ENCODE measurements at places on chromosomes 11 and 22. TPM values are rescaled to one million over a fixed set of nuclear protein-coding genes. Genes with fewer than 3 reads are reported as not detected.

DNA sequence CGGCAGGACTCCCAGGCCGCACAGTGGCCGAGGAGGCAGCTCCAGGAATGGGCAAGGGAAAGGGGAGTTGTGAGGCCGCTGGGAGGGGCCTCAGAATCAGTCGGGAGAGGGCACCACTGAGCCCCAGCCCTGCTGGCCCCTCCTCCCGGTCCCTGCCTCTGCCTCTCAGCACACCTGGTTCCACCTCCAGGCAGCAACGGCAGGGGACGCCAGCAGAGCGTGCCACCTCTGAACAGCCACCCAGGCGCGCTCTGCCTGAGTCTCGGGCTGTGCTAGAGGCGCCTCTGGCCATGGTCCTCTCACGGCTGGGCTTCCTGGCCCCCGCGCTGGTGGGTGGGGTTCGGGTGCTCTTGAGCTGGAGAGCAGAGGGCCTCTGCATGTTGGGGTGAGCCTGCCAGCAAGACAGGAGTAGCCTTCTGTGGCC is 33.0 kb downstream of the MOB2 start:
- DNase-seq, result peak; percentile 30

DNA sequence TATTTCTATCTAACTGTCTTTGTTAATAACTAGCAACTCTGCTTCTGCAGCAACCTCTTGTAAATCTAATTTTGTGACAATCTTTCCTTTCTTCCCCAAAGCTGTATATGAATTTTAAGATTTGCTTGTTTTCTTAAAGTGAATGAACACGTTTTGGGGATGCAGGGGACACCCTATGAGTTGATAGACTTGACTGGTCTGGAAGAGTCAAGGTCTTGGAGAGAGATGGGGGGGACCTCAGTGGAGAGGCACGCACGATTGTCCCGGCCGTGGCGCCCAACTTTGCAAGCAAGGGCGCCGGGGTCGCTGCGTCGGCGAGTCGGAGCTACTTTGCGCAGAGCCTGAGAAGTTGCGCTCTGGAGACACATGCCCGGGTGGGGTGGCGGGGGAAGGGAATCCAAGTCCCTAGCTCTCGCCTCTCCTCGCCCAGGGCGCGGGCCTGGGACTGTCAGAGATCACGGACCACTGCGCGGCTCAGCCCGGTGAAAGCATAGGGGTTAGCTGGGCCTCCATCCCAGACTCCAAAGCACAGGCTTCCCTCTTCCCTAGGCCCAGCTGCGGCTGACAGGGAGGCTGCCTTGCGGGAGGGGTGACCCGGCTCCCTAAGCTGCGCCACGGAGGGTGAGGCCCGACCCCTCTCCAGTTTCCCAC is 854 bp downstream of the ABCC8 start:
- no peak for DNase-seq

DNA sequence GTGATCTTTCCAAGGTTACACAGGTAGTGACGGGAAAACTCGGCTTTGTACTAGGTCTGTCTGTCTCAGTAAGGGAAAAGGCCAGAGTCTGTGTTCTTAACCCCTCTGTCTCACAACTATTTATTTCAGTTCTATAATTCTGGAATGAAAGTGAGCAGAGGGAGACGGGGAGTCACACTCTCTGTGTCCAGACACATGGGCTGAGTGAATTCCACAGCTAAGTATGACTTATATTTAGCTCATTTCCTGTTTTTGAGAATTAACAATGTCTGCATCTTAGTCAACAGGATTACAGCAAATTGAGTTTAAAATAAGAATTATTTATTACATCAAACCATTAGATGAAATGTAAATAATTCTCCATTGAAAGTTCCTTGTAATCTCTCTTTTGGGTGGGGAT is 62.5 kb upstream of the OR4B1 start:
- DNase-seq, result no peak

- DNase-seq, result no peak
Observed at GRCh38 chr22:49997251-49997599, 15.3 kb downstream of the IL17REL start.

DNA sequence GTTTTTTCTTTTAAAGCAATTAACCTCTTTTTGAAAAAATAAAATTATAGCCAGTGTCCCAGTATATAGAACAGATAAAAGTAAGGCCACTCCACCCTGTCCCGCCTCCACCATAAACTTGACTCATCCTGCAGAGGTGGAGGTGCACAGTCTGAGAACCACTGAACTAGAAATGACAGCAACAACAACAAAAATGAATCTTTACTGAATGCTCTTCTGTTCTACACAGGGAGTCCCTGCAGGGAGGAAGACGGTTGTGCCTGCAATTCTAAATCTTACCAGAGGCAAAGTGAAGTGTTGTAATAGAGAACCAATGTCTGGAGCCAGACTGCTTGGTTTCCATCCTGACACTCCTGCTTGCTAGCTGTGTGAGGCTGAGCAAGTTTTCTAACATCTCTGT is 162.3 kb downstream of the FBXO7 start:
- no peak for DNase-seq

DNA sequence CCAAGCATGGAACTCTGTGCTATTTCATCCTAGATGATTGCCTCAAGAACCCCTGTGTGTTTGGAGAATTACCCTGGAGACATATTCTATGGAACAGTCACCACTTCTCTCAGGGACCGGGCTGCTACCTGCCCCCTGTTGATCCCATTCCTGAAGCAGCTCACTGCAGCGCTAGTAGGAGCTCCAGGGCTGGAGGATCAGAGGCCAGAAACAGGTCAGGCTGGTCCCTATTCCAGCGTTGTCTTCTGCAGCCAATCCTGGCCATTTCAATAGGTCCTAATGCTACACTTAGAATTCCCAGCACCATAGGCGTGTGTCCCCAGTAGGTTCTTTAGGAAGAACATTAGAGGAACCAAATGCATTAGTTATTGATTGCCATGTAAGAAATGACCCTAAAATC is 48.9 kb downstream of the BTG4 start:
- no peak for DNase-seq

BEST1 gene
- not detected for total RNA-seq

DNA sequence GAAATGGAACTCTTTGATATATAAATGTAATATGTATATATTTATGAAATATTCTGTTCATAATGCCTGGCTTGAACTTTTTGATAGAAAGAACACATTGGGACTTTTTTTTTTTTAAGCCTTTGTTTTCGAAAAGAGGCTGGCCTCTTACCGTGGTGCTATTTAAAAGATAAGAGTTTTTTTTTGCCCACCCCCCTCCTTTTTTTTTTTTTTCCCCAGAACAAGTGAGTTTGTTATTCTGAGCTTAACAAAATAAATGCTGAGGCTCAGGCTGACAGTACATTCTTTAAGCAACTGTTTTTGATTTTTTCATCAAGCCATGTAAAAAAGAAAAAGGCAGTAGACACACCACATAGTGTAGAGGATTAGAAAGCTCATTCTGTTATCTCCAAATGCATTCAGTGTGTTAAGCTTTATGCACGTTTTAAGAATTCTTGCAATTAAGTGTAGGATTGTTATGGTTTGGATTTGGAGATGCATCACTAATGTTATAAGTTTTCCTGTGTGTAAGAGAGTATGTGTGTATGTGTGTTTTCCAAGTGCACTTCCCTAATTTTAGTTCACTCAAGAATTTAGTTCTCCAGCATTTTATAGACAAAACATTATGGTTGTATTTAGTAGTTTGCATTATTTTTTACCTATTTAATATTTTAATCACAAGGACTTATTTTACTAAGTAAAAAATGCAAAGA is 12.0 kb downstream of the PDHX start:
- DNase-seq, result no peak

GRCh38 chr11:128026596-128026995 is 560.8 kb downstream of the ETS1 start:
- DNase-seq, result no peak

DNA sequence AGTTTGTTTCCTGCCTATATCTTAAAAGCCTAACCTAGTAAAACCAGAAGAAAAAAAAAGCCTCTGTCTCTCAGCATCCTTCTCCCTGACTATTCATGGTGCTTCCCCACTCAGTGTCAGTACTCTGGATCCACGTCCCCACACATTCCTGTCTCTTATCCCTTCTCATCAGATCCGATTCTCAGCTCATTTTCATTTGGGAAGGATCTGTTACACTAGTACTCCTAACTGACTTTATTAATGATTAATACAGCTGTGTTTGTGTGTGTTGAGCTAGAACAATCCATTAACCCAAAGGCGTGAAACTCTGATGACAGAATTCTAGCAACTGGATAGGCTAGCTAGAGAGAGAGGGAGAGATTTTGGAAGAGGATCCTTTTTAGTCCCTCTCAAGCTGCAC is 1.5 kb downstream of the PRRG4 start:
- no peak for DNase-seq

SERPIND1 gene
- total RNA-seq, result not detected

IL10RA gene
- total RNA-seq, result 147 TPM

- no peak for DNase-seq
Observed at GRCh38 chr11:2447253-2447950, 2.6 kb downstream of the KCNQ1 start.

GRCh38 chr11:103652013-103652412 is 384.4 kb upstream of the DDI1 start:
- no peak for DNase-seq

- DNase-seq, result no peak
Observed at GRCh38 chr11:72613977-72614376, 60.2 kb downstream of the PDE2A start.

LSP1 gene
- total RNA-seq, result 449 TPM

DNA sequence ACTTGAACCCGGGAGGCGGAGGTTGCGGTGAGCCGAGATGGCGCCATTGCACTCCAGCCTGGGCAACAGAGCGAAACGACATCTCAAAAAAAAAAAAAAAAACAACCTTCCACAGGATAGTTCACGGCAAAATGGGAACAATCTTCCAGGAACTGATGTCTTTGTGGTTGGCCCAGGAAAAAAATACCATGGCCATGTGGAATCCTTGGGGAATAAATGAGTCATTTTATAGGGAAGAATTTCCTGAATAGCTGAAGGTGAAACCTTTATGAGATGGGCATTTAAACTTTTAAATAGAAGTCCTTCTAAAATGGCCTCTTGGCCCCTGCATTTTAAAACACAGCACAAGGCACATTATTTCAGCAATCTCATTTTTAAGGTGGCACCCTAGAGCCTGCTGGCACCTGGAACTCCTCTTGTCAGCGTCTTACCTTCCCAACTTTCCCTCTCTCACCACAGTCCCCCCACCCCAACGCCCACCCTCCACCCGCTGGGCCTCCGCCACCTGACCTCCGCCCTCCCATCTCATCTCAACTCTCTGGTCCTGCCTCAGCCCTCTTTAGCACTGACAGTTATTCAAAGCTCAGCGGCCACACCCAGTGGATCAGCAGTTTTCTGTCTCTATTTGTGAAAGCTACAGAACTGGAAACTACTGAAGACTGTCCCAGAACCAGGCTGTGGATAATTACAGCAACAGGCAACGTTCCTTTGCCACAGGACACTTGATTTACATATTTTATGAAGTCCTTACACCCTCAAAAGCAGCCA is 43.1 kb downstream of the SCGB1A1 start:
- DNase-seq, result no peak

SYT9 gene
- not detected for total RNA-seq

- DNase-seq, result peak; percentile 74
Observed at GRCh38 chr22:46614025-46614931, 5.9 kb upstream of the GRAMD4 start.

SGSM1 gene
- not detected for total RNA-seq

- DNase-seq, result no peak
Observed at GRCh38 chr22:26516503-26516902, 4.2 kb upstream of the TFIP11 start.

- DNase-seq, result no peak
Observed at GRCh38 chr11:70229737-70230136, 26.6 kb downstream of the FADD start.

GRCh38 chr22:40224702-40225101 is 47.0 kb downstream of the TNRC6B start:
- no peak for DNase-seq

DNA sequence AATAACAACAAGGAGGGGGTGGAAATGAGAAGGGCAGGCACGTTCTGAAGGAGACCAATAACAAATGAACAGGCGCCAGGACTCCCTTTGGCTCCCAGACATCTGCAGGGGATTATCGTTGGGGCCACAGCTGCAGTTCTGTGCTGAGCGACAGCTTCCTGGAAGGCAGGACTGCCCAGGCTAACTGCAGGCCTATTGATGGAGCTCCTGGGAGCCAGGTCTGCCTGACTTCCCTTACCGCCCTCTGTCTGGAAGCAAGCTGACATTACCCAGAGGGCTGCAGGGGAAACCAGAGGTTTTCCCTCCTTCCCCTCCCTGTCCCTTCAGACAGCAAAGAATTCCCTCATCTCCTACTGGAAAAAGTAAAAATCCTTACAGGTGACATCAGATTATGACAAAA is 5.0 kb downstream of the DRD2 start:
- DNase-seq, result no peak

DNA sequence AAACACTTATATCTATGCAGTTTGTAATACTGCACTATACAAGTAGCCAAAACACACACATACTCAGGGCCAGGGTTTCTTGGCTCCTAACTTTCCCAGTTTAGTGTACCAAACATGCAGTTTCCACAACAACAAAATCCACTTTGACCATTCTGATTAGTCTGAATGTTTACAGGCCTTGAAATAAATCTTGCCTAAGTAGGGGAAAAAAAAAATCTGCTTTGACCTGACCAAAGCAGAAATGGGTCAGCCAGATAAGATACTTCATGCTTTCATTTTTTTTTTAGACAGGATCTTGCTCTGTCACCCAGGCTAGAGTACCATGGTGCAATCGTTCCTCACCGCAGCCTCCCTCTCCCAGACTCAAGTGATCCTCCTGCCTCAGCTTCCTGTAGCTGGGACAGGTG is 10.1 kb downstream of the PRR14L start:
- DNase-seq, result no peak

- no peak for DNase-seq
Observed at GRCh38 chr11:134835561-134835960, 423.5 kb upstream of the B3GAT1 start.

- DNase-seq, result peak; percentile 49
Observed at GRCh38 chr11:32792948-32793475, 1.4 kb downstream of the CCDC73 start.

CARNS1 gene
- total RNA-seq, result 0.68 TPM

DNA sequence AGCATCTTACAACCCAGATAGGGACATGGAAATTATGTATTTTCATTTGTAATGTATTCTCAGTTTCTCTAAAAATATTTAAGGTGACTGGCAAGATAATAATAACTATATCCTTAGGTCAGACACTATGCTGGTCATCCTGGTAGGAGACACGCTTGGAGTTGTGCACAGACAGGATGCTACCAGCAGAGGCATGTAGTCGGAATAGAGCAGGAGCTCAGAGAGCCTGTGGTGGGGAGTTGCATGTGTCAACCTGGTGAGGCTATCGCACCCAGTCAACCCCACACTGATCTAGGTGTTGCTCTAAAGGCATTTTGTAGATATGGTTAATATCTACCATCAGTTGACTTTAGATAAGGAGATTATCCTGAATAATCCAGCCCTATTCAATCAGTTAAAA is 318.5 kb downstream of the MIAT start:
- no peak for DNase-seq

- DNase-seq, result no peak
Observed at GRCh38 chr11:353179-353873, 16.0 kb upstream of the B4GALNT4 start.

Measured in activated T-helper 2 cell treated with anti-CD3 and anti-CD28 coated beads, Interferon-gamma antibody, Interleukin-2, Interleukin-4, amounts not matched to agents 10 μg/mL and 5 μg/mL and 100 μg/mL, durations not matched to agents 14 hours and 24 hours and 36 hours (primary cell).